ENCODE measurements at places on chromosomes 2 and 18. TPM values are rescaled to one million over a fixed set of nuclear protein-coding genes. Genes with fewer than 3 reads are reported as not detected.

CD226 gene
- total RNA-seq, result 1.1 TPM

GALM gene
- total RNA-seq, result 8.4 TPM

DPP4 gene
- total RNA-seq, result 1.2 TPM

REEP1 gene
- 75.8 TPM for total RNA-seq

SP5 gene
- total RNA-seq, result 17.5 TPM

MOGAT1 gene
- not detected for total RNA-seq

HOXD4 gene
- not detected for total RNA-seq

CSRNP3 gene
- total RNA-seq, result 98.3 TPM

NT5C1B gene
- 0.09 TPM for total RNA-seq

CIB4 gene
- not detected for total RNA-seq

NAT8 gene
- not detected for total RNA-seq

ABCG8 gene
- 0.27 TPM for total RNA-seq

NEUROD1 gene
- 69.3 TPM for total RNA-seq

LDLRAD4 gene
- total RNA-seq, result 81.6 TPM

CYS1 gene
- 0.45 TPM for total RNA-seq

ELP2 gene
- 134 TPM for total RNA-seq

ATP6V1B1 gene
- total RNA-seq, result not detected

GPAT2 gene
- total RNA-seq, result 1.2 TPM

C2orf66 gene
- 1.8 TPM for total RNA-seq

GALNT13 gene
- total RNA-seq, result 14.2 TPM

LCT gene
- total RNA-seq, result 0.09 TPM

CKAP2L gene
- total RNA-seq, result 7.0 TPM

TRMT61B gene
- 22.6 TPM for total RNA-seq

CCDC178 gene
- 1.2 TPM for total RNA-seq

TXNDC9 gene
- 36.0 TPM for total RNA-seq

IL1F10 gene
- total RNA-seq, result not detected

MOCOS gene
- total RNA-seq, result 0.09 TPM

POTEC gene
- 0.09 TPM for total RNA-seq

GMPPA gene
- 6.8 TPM for total RNA-seq

MAP3K19 gene
- 3.1 TPM for total RNA-seq

NPAS2 gene
- total RNA-seq, result 1.3 TPM

GALNT5 gene
- 0.45 TPM for total RNA-seq

SERPINB7 gene
- not detected for total RNA-seq
